ENCODE measurements at places on chromosomes 4 and X.

DNA sequence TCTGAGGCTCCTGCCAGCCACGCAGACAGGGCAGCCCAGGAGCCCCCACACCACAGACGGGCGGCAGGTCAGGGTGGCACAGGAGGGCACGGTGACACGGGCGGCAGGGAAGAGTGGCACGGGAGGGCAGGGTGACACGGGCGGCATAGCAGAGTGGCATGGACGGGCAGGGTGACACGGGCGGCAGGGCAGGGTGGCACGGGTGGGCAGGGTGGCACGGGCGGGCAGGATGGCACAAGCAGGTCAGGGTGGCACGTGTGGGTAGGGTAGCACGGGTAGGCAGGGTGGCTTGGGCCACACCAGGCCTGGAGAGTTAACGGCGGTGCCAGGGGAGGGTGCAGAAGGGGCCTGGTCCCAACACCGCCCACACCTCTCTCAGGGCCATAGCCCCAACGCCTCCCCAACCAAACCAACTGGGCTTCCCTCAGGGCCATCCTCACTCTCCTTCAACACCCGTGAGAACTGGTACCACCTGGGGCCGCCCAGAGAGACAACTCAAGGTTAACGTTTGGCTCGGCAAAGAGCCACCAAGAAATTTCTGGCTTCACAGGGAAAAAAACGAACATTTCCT lies 3.4 kb downstream of the CTBP1 start:
- no peak for DNase-seq

DNA sequence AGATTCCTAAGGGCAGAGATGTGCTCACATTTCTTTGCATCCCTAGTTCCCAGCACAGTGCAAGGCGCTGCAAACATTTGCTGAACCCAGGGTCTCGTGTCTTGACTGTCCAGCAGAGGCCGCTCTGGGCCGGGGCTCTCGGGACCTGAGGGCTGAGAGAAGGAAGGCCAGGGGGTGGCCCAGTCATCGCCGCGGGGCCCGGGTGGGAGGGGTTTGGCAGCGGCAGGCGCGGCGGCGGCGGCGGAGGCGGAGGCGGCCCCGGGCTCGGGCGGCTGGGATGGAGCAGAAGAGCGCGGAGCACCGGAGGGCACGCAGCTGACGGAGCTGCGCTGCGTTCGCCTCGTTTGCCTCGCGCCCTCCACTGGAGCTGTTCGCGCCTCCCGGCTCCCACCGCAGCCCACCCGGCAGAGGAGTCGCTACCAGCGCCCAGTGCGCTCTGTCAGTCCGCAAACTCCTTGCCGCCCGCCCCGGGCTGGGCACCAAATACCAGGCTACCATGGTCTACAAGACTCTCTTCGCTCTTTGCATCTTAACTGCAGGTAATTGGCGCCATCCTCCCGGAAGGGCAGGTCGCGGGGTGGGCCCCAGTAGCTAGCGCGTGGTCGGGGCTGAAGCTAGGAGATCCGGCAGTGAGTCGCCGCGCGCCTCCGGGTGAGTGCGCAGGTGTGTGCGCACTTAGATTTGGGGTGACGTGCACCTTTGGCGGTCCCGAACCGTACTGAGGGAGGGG lies at the start of gene PARM1:
Gene PARM1, plus strand, starts transcription at position 285 of the 730 bp plus-strand sequence. Its CDS starts 212 bp downstream, at position 497.
- peak; percentile 73 for DNase-seq

DNA sequence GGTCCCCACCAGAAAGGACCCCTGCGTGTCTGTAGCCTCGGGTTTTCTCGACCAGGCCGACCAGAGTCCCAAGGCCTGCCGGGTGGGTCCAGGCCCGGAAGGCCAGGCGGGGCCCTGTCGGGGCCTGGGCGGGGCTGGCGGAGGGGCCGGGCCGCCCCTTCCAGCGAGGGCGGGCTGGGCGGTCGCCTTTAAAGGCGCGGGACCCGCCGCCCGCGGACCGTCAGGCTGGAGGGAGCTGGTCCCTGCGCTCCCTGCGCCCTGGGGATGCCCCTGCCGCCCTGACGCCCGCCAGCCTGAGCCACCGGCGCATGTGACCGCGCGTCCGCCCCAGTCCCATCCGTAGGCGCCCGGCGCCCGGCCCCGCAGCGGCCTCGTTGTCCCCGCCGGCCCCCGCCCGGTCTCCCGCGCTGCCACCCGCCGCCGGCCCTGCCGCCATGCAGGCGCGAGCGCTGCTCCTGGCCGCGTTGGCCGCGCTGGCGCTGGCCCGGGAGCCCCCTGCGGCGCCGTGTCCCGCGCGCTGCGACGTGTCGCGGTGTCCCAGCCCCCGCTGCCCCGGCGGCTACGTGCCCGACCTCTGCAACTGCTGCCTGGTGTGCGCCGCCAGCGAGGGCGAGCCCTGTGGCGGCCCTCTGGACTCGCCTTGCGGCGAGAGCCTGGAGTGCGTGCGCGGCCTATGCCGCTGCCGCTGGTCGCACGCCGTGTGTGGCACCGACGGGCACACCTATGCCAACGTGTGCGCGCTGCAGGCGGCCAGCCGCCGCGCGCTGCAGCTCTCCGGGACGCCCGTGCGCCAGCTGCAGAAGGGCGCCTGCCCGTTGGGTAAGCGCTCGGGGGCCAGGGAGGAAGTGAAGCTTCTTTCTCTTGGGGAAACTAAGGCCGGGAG lies at the start of gene HTRA3:
Gene HTRA3, plus strand, starts transcription at position 220 of the 883 bp plus-strand sequence. Its CDS starts 215 bp downstream, at position 435.
- DNase-seq = no peak

- no peak for DNase-seq
These were observed 98.7 kb upstream of the GRIA3 start for GRCh38 chrX:123085311-123085940.

DNA sequence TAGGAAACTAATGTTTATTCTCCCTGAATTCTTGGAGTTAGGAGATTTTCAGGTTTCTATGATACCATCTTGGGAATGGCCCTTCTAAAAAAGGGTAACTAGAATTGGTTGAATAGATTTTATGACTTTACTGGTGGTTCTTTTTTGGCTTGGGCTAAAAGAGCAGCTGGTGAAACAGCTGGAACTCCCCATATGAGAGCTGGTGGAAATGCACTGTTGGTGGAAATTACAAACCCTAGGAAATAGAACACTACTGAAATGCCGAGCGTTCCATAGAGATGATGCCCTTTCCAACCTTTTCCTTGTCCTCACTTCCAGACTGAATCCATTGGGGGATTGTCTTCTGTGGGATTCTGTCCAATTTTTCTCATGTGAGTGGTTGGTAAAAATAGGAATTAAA lies 139.5 kb downstream of the STIM2 start:
- DNase-seq = no peak

DNA sequence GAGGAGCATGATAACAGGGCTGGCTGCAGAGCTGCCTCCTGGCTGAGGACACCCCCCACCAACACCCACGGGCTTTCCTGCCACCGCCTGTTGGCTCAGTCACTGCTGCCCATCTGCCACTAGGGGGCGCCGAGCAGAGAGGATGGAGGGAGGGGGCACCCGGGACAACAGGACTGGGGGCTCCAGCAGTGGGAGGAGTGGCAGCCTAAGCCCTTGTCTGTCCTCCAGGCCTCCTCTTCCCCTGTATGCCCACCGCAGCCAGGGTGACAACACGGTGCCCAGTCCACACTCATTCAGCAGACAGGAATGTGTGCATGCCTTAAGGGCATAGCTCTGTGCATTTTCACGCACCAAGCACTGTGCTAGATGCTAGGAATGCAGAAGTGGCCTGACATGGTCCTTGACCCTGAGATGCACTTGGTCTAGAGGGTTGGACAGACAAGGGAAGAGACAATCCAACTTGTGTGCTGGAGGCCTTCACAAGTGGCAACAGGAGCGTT lies 149.9 kb downstream of the AMMECR1 start:
- DNase-seq = peak; percentile 71

DNA sequence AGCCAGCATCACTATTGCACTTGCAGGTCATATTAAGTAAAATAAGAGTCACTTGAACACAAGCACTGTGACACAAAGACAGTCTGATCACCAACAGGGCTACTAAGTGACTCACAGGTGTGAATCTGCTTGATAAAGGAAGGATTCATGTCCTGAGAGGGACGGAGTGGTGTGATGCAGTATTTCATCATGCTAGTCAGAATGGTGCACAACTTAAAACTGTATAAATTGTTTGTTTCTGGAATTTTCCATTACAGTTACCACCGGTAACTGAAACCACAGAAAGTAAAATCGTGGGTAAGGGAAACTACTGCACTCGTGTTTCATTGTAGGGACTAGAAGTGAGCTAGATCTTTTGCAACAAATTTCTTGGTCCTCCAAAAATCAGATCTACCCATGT lies 109.7 kb downstream of the ELOVL6 start:
- no peak for DNase-seq

GRCh38 chrX:115021121-115021520 lies 3.7 kb upstream of the IL13RA2 start:
- no peak for DNase-seq

- DNase-seq = no peak
These were observed 582.3 kb upstream of the DIPK2B start for GRCh38 chrX:45783002-45783401.

DNA sequence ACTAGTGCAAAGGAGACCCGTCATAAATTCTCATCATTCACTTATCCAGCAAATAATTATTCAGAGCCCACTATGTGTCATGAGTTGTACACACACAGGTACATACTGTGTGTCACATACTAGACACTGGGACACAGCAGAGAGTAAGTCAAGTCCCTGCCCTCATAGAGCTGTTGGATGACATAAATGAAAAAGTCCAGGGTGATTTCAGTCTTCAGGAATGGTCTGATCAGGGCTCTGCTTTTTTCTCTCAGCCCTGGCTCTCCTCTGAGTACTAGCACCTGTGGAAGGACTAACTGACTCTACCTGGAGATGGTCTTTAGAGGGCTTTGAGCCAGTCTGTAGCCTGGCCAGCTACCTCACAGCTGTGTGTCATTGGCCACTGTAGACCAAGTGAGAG lies 198.0 kb upstream of the LEF1 start:
- DNase-seq = no peak

GRCh38 chr4:183936047-183936446 lies 30.9 kb downstream of the STOX2 start:
- DNase-seq = no peak

- no peak for DNase-seq
These were observed 11.5 kb downstream of the PRPS2 start for GRCh38 chrX:12802741-12803140.

DNA sequence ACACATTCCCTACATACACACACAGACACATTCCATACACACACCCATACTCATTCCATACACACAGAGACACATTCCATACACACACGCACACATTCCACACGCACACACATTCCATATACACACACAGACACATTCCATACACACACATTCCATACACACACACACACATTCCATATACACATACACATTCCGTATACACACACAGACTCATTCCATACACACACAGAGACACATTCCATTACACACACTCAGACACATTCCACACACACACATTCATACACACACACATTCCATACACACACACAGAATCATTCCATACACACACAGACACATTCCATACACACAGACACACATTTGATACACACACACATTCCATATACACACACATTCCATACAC lies 15.2 kb downstream of the LINC00632 start:
- DNase-seq = no peak

DNA sequence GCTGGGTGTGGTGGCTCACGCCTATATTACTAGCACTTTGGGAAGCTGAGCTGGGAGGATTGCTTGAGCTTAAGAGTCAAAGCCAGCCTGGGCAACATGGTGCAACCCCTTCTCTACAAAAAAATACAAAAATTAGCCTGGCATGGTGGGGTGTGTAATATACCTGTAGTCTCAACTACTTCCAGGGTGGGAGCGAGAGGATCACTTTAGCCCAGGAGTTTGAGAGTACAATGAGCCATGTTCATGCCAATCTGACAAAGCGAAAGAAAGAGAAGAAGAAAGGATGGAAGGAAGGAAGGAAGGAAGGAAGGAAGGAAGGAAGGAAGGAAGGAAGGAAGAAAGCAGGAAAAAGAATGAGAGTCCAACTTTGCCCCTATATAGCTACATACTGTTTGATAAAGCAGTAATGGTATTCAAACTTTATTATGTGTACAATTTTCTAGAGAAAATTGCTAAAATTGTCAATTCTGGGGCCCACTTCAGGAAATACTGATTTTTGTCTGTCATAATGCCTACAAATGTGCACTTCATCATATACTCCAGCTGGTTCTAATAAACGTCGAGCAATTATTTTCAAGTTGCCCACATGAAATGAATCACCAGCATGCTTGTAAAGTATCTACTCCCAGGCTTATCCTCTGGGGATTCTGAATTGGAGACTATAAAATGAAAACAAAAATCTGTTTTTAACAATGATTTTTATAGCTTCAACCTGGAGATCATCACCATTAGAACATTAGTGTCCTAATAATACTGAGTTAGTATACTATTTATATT lies 132.3 kb downstream of the NDST4 start:
- no peak for DNase-seq

GRCh38 chr4:88747351-88747750 lies 49.7 kb upstream of the NAP1L5 start:
- DNase-seq = no peak

DNA sequence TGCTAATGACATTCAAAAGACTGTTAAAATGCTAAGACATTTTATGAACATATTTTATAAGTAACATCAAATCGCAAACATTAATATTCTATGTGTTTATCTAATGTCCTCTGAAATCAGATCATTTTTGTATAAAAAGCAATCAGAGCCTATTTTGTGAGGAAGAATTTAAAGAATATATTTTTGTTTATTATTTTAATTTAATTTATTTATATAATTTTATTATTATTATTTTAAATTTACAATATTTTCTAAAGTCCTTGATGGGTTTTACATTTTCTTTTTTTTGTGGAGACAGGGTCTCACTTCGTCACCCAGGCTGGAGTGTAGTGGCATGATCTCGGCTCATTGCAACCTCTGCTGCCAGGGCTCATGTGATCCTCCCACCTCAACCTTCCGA lies 262.8 kb downstream of the EPHA5 start:
- DNase-seq = no peak

DNA sequence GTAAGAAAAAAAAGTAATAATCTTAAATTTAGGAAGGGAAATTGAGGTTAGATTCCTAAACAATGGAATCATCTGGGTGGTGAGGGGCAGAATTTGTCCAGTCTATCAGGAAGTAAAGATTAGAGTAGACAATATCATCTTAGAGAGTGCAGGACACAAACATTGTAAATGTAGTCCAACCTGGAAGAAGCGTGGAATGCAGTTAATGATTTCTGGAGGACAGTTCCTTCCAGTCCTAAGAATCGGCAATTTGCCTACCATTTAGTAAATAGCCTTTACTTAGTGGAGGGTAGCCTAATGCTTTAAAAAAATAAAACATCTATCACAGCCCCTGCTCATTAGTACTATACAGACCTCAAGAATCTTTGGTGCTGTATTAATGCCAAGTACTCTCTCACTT lies 147.5 kb upstream of the TTC29 start:
- DNase-seq = no peak

DNA sequence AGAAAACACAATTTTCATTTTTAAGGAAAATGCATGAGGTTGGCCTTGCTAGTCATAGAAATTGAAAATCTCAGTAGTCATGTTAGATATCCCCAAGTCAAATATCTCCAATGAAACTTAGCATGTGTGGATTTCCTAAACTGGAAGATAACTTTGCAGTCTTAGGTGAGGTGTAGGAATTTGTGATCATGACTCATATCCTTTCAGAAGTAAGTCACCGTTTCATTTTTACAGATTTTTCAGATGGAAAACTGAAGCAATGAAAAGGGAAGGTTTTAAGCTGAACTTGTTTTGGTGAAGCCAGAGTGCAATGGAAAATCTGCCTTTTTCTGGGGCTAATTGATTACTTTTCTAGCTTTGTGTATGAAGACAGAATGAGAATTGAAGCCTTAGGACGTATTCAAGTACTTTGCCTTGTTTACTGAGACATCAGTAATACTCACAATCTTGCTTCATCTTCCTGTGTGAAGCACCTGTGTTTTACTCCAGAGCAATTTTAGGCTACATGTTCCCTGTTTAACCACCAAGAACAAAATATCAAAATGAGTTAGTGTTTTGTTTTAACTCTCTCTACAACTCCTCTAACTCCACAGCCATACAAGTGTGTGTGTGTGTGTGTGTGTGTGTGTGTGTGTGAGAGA lies 1662.8 kb upstream of the ADGRL3 start:
- DNase-seq = no peak

Data from activated T-cell treated with anti-CD3 and anti-CD28 coated beads, Interleukin-2, amount 50 U/mL, for 48 hours (primary cell).